ENCODE measurements at places on chromosomes 7 and 10. TPM values are rescaled to one million over a fixed set of nuclear protein-coding genes. Genes with fewer than 3 reads are reported as not detected.

SNX8 gene
- total RNA-seq: 11.3 TPM

WNT8B gene
- total RNA-seq: not detected

GIMAP8 gene
- 4.0 TPM for total RNA-seq

CELF2 gene
- total RNA-seq: 3.4 TPM

EBF3 gene
- total RNA-seq: not detected

HKDC1 gene
- 0.24 TPM for total RNA-seq

NUTM2A gene
- 0.56 TPM for total RNA-seq

SHLD2 gene
- 29.6 TPM for total RNA-seq

KIAA1549 gene
- 1.9 TPM for total RNA-seq

SEMA4G gene
- total RNA-seq: 34.1 TPM

GIMAP7 gene
- total RNA-seq: 4.3 TPM

SPDYE8 gene
- not detected for total RNA-seq

TWIST1 gene
- not detected for total RNA-seq

SLC26A5 gene
- 0.61 TPM for total RNA-seq

GRM3 gene
- not detected for total RNA-seq

FAM107B gene
- total RNA-seq: 71.8 TPM

CADPS2 gene
- 9.7 TPM for total RNA-seq

STX1A gene
- 2.0 TPM for total RNA-seq

SHTN1 gene
- 28.5 TPM for total RNA-seq

SPDYE11 gene
- not detected for total RNA-seq

PRRT4 gene
- not detected for total RNA-seq

NEUROG3 gene
- not detected for total RNA-seq

ZNF488 gene
- not detected for total RNA-seq

MRLN gene
- not detected for total RNA-seq

SPRN gene
- 10.8 TPM for total RNA-seq

PRLHR gene
- total RNA-seq: not detected

CYP26C1 gene
- not detected for total RNA-seq

PDE1C gene
- not detected for total RNA-seq

MSMB gene
- not detected for total RNA-seq

VPS50 gene
- 10.4 TPM for total RNA-seq

PSD gene
- 0.12 TPM for total RNA-seq

OR13A1 gene
- total RNA-seq: not detected

CFAP70 gene
- total RNA-seq: 1.4 TPM

STAG3 gene
- 4.7 TPM for total RNA-seq

IFIT3 gene
- total RNA-seq: 11.2 TPM

INPP5A gene
- 15.5 TPM for total RNA-seq

MEOX2 gene
- 0.42 TPM for total RNA-seq

CNNM1 gene
- total RNA-seq: 0.25 TPM

CTNNA3 gene
- 1.0 TPM for total RNA-seq
